Tibial artery (tissue), 4 donors: ENCODE measurements at places on chromosomes 3 and 15.

DNA sequence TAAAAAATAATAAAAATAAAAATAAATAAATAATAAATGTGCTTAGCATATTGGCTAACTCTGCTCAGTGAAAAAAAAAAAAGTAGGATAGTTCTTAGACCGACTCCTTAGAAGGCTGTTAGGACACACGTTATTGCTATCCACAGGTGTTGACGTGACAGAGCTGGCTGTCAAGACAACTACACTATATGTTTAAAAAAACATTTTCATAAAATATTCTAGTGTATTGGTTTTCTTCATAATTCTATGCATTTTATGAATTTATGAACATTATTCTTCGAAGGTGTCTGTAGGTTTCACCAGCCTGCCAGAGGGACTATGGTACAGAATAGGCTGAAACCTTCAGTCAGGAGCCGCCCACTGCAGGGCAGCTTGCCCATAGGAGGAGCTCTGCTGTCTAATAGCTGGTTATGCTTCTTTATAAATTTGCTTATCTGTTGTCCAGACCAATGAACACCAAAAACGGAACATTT lies 9.2 kb downstream of the TM4SF1 start:
- no peak overlapping the region for H3K27ac ChIP-seq
- H3K4me3 ChIP-seq: no peak overlapping the region
- H3K4me1 ChIP-seq: no peaks in the 10 kb centered on the region
- H3K36me3 ChIP-seq: peaks cover 14% of the 10 kb centered on the region
- DNase-seq: no peak

DNA sequence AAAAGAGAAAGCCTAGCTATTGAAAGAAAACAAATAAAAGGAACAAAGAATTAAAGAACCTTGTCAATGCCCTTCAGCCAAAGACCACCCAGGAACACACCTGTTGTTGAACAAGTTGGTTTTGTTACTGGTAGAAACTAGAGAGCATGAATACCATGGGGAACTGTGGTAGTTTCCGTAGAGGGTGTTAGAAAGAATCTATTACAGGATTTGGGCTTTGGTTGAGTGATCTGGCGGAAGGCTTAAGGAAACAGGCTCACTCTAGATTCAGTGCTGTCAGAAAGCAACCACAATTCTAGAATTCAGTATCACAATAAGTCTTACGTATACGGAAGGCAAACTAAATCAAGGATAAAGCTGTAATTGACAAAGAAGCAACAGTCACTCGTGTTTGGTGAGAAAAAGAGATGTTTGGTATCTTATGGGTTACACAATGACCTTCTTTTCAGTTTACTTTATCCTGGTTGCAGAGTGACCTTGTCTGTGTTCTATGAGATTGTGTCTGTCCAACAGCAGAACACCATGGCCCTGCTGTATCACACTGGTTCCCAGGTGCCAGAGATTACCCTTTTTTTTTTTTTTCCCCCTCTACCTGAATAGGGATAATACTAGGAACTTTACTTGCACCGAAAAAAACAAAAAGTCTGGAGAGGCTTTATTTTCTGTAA lies 265.9 kb downstream of the SHQ1 start:
- H3K27me3 ChIP-seq: no peaks in the 10 kb centered on the region
- H3K27ac ChIP-seq: no peak overlapping the region
- H3K4me3 ChIP-seq: no peak overlapping the region
- no peaks in the 10 kb centered on the region for H3K4me1 ChIP-seq
- no peaks in the 10 kb centered on the region for H3K36me3 ChIP-seq

- no peak for DNase-seq
- no peaks in the 10 kb centered on the region for H3K4me1 ChIP-seq
- no peak overlapping the region for H3K4me3 ChIP-seq
- H3K27me3 ChIP-seq: no peaks in the 10 kb centered on the region
Observed at GRCh38 chr15:70202756-70203155, 105.0 kb upstream of the TLE3 start.

DNA sequence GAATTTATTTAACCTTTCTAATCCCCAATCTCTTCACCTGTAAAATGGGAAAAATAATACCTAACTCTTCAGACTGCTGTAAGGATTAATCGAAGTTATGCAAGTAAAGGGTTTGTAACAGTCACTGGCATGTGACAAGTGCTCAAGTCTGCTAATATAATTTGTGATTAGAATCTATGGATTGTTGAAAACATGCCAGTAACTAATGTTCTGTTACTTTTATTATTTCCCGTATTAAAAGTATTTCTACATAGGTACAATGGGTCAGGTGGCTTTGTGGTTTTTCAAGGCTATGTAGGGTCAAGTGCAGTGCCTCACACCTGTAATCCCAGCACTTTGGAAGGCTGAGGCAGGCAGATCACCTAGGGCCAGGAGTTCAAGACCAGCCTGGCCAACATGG lies 29.4 kb downstream of the ULK4 start:
- no peaks in the 10 kb centered on the region for H3K27me3 ChIP-seq
- DNase-seq: no peak
- no peaks in the 10 kb centered on the region for H3K4me1 ChIP-seq
- no peak overlapping the region for H3K27ac ChIP-seq
- peaks cover 8% of the 10 kb centered on the region for H3K36me3 ChIP-seq

DNA sequence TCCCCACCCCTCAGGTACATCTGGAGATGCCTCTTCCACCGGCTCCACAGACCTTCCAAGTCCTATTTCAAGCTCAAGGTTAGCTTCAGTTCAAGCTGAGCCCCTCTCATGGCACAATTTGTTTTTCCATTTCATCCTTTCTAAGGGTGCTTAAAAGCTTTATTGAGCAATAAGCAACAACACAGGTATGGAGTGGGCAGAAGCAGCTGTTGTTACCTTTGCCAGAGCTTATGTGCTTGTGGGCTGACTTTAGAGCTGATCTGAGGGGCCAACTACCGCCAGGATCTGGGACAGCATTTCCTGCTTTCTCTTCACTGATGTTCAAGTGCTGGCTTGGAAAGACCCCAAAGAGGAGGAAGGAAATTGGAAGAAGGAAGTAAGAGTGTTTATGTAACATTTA lies 140.0 kb upstream of the KLHL25 start:
- no peaks in the 10 kb centered on the region for H3K36me3 ChIP-seq
- H3K27ac ChIP-seq: no peak overlapping the region
- DNase-seq: no peak
- H3K4me3 ChIP-seq: no peak overlapping the region
- H3K4me1 ChIP-seq: no peaks in the 10 kb centered on the region

GRCh38 chr3:101995371-101996046 lies 146.2 kb downstream of the NFKBIZ start:
- H3K4me3 ChIP-seq: no peak overlapping the region
- H3K4me1 ChIP-seq: no peaks in the 10 kb centered on the region
- H3K36me3 ChIP-seq: no peaks in the 10 kb centered on the region
- DNase-seq: no peak
- no peaks in the 10 kb centered on the region for H3K27me3 ChIP-seq

DNA sequence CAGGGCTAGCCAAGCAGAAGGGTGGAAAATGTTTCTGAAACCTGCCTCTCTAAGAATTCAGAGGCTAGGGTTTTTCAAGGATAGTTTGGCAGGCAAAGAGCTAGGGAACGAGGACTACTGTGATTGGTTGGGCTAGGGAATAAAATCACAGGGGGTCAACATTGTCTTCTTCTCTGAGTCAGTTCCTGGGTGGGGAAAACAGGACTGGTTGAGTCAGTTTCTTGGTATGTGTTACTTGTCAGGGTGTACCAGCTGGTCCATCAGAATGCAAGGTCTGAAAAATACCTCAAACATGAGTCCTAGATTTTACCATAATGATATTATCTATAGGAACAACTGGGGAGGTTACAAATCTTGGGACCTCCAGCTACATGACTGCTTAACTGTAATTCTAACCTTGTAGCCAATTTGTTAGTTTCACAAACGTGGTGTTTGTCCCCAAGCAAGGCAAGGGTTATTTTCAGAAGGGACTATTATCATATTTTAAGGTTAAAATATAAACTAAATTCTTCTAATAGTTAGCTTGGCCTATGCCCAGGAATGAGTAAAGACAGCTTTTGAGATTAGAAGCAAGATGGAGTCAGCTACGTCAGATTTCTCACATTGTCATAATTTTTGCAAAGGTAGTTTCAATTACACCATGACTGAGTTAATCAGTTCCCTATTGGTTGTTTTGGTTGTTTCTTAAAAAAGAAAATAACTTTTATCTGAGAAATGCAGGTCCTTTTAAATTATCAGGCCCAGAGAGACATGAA lies 231.5 kb downstream of the ALCAM start:
- no peaks in the 10 kb centered on the region for H3K27me3 ChIP-seq
- H3K4me1 ChIP-seq: no peaks in the 10 kb centered on the region
- H3K4me3 ChIP-seq: no peak overlapping the region

- no peak overlapping the region for H3K4me3 ChIP-seq
- peaks cover 21% of the 10 kb centered on the region for H3K4me1 ChIP-seq
- H3K36me3 ChIP-seq: no peaks in the 10 kb centered on the region
- H3K27ac ChIP-seq: peak overlapping the region; percentile 55
Observed at GRCh38 chr3:189355481-189356201, 183.9 kb downstream of the TPRG1 start.

- H3K4me1 ChIP-seq: no peaks in the 10 kb centered on the region
- H3K4me3 ChIP-seq: no peak overlapping the region
- DNase-seq: no peak
- no peaks in the 10 kb centered on the region for H3K27me3 ChIP-seq
- H3K27ac ChIP-seq: no peak overlapping the region
Observed at GRCh38 chr15:26531489-26531888, 241.4 kb downstream of the GABRB3 start.

GRCh38 chr3:149589332-149589731 lies 68.5 kb downstream of the WWTR1 start:
- no peak for DNase-seq
- no peaks in the 10 kb centered on the region for H3K36me3 ChIP-seq
- H3K27me3 ChIP-seq: no peaks in the 10 kb centered on the region
- H3K4me3 ChIP-seq: no peak overlapping the region

DNA sequence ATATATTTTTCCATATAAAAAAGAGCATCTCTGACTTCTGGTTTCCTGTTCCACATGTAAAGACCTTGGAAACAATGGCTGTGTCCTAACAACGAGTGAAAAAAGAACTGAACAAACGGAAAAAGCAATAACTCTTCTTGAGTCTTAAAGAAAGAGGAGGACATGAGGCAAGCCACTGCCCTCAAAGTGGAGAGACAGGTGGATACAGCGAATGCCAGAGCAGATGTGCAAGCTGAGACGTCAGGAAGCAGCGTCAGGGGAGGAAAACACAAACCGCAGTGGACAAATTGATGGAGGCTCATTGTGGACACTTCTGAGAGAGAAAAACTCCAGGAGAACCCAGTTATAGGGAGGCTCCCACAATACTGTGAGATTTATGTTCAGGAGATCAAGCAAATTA lies 208.0 kb upstream of the MME start:
- no peaks in the 10 kb centered on the region for H3K27me3 ChIP-seq
- no peak for DNase-seq
- no peaks in the 10 kb centered on the region for H3K36me3 ChIP-seq
- H3K4me1 ChIP-seq: no peaks in the 10 kb centered on the region

DNA sequence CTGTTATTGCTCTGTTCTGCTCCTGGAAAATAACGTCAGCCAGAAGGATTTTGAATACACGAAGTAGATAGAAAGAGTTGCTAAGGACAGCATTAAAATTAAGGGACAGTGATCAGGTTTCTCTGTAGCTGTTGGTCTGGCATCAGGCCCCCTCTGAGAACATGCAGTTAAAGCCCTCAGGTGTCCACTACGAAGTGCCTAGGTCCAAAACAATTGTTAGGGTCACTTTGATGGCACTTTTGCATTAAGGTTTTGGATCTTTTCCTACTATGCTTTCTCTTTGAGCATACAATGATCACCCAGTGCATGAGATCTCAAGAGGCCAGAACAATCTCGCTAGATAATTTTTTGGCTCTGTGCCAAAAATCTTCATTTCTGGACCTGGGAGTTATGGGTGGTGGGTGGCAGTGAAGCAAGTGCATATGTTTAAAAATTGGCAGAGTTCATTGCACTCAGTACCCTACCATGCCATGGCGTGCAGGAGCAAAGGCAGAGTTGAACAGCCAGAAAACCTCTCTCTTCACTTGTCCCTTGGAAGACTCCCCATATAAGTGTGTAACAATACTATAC lies 797.6 kb downstream of the ROBO2 start:
- no peak overlapping the region for H3K27ac ChIP-seq
- DNase-seq: no peak
- H3K4me3 ChIP-seq: no peak overlapping the region

DNA sequence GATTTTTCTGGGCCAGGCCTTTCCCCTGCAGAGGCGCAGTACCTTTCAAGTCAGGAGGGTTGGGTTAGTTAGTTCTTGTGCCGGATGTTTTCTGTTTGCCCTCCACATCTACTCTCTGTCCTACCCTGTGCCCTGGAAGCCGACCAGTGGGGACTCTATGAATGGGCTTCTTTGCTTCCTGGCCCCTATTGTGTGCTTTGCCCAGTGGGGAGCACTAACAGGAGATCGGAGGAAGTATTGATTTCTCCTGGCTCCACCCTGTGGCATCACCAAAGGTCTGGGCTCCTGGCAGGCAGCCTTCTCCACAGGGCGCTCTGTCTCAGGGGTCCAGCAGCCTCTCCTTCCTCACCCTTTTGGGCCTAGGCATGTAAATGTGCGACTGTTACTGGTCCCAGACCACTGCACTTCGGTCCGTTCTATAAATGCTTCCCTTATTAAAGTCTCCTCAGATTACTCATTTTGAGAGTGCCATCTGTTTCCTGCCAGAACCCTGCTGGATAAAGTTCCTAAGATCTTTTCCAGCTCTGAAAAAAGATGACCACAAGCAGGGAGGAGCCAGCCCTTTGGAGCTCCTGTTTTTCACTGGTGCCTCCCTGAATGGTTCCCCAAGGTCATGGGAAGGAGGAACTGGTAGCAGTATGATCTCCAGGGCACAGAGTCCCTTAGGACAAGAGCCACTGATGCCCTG lies 44.5 kb downstream of the CTDSPL start:
- H3K4me1 ChIP-seq: peaks cover 38% of the 10 kb centered on the region
- H3K36me3 ChIP-seq: no peaks in the 10 kb centered on the region
- peak overlapping the region; percentile 70 for H3K27ac ChIP-seq
- H3K27me3 ChIP-seq: no peaks in the 10 kb centered on the region
- DNase-seq: no peak

GRCh38 chr15:69881766-69882165 lies 216.0 kb downstream of the TLE3 start:
- H3K27ac ChIP-seq: no peak overlapping the region
- DNase-seq: no peak
- no peaks in the 10 kb centered on the region for H3K4me1 ChIP-seq

DNA sequence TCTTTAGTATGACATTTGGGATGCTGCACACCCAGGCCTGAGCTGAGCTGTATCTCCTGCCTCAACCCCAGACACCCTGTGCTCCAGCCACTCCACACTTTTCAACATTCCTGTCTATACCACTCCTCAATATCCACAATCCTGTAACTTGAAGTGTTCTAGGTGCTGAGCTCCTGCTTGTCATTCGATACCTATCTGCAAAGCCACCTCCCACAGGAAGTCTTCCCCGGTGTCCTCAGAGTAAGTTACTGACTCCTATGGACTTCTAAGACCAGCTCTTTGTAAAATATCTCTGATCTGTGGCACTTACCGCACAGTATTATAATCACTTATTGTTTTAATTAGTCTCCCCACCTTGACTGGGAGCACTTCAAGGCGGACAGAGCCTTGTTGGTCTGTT lies 1.2 kb upstream of the CAV3 start:
- H3K27ac ChIP-seq: no peak overlapping the region
- no peak overlapping the region for H3K4me3 ChIP-seq
- no peaks in the 10 kb centered on the region for H3K36me3 ChIP-seq
- no peak for DNase-seq
- no peaks in the 10 kb centered on the region for H3K27me3 ChIP-seq

- no peak overlapping the region for H3K4me3 ChIP-seq
- no peak overlapping the region for H3K27ac ChIP-seq
- no peaks in the 10 kb centered on the region for H3K27me3 ChIP-seq
- no peak for DNase-seq
Observed at GRCh38 chr15:83016906-83017305, 5.5 kb upstream of the C15orf40 start.
